ENCODE measurements at places on chromosomes 12 and 14.

DNA sequence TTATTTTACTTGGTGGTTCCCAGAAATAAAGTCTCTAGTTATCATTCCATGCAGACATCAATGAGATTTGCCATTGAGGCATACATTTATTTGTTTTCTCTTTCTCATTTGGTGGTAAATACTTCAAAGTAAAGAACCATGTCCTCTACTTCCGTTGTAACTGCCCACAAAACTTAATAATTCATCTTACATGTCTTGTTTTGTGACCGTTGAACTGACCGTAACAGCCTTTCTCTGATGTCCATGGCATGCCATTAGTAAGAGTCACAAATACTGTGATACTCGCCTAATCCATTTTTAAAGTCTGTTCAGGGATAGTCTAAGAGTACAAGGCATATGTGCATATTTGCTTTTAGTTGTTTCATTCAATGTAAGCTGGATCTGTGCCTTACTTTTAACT is 145.3 kb downstream of the ETV6 start:
- DNase-seq = no peak

DNA sequence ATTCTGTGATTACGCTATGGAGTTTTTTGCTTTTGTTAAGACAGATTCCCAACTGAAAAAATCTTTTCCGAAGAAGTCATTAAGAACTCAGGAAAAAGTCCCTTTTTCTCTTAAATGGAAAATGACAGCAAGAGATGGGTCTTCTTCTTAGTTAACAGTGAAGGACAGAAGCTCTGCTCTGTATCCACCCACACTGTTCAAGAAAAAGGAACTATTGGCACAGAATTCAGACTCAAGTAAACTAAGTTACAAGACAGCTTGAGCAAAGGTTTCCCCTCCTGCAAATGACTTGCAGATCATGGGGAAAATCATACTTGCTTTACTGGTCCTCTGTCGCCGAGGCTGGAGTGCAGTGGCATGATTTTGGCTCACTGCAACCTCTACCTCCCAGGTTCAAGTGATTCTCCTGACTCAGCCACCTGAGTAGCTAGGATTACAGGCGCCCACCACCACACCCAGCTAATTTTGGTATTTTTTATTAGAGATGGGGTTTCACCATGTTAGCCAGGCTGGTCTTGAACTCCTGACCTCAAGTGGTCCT is 137.1 kb upstream of the AEBP2 start:
- no peak for DNase-seq

DNA sequence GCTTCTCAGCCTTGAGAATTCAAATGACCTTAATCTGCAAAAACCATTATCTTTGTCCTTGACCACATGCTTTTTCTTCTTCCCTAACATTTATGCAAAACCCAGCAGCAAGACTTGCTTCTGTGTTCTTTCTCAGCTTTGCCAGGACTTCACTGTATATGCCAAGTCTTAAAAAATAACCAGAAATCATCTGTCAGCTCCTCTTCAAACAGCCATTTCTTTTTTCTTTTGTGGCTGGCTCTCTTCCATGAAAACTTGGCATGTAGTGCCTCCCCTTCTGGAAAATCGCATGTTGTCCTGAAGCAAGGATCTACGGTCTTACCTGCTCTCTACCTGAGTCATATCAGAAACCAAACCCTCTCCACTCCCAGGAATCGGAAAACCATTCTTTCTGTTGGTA is 364.9 kb downstream of the RPS29 start:
- no peak for DNase-seq

GRCh38 chr14:97336816-97337215 is 539.6 kb downstream of the VRK1 start:
- no peak for DNase-seq

DNA sequence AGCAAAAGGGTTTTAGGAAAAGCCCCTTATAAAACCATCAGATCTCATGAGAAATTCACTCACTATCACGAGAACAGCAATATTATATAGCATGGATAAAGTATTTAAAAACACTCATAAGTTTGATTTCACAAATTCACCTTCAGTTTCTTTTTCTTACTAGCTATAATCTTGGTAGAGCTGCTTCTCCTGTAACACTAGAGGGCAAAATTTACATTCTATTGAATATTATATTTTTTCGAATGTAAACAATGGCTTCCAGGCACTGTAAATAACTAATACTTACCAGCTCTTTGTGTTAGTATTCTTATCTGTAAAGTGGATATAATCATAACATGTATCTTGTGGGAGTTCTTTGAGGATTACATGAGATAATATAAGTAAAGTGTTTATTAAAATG is 259.6 kb downstream of the CCER1 start:
- no peak for DNase-seq

- no peak for DNase-seq
These were observed 40.9 kb downstream of the CCDC85C start for GRCh38 chr14:99562856-99563748.
